Renal cortical epithelial cell (primary cell): ENCODE measurements at places on chromosomes 2 and 18. TPM values are rescaled to one million over a fixed set of nuclear protein-coding genes. Genes with fewer than 3 reads are reported as not detected.

DNA sequence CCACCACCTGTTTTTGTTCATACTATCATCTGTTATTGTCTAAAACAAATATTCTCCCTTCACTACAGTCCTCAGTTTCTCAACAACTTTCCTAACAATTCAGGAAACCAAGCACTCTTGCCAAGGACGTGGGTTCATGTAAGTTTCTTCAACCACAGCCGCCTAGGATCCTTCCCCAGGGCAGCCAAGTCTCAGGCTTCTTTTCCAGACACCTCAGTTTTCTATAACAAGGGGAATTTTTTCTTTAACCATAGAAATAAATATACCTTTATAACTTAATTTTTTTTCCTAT is 39.4 kb upstream of the AGPS start:
- DNase-seq = no peak

DNA sequence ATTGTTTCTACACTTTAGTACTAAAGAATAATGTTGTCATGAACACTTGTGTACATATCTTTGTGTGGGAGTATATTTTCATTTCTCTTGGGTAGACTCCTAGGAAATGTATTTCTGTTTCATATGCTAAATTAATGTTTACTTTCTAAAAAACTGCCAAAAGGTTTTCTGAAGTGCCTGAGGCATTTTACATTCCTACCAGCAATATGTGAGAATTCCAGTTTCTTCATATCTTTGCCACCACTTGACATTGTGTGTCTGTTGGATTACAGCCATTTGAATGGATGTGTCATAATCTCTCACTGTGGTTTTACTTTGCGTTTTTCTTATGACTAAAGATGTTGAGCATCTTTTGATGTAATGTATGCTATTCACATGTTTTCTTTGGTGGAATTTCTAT is 428.2 kb upstream of the KCNH7 start:
- peak; percentile 63 for DNase-seq

The IGFBP5 gene
- total RNA-seq = 8.9 and 229 TPM in 2 replicates

DNA sequence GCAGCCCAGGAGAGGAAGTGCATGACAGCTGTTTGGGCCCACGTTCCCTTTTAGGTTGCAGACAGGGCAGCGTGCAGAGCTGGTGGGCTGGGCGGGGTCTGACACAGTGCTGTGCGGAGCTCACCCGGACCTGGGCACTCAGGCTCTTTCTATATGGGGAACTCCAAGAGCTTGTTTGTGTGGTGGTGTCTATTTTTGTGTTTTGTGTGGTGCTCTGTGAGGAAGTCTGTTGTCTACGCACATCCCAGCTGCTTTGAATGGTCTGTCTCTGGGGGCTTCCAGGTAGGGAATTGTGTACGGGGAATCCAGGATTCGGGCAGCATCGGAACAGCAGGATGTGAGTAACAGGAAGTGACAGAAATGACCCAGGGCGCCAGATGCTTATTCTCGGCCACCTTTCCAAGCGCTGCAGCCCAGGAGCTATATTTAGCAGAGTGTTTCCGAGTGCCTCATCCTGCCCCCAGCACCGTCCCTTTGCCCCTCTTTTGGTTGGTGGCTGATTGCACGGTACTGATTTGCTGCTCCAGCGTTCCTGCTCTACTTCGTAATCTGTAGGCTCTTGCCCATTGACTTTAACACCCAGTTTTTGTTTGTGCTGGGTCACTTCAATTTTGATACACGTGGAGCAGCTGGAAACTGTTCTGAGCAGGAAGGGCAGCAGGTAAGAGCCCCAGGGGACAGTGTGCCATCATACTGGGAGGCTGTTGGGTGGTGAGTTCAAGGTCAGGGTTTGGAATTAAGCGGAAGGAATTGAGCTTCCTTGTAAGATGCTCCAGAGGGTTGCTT is 64.7 kb downstream of the DGKD start:
- DNase-seq = no peak

DNA sequence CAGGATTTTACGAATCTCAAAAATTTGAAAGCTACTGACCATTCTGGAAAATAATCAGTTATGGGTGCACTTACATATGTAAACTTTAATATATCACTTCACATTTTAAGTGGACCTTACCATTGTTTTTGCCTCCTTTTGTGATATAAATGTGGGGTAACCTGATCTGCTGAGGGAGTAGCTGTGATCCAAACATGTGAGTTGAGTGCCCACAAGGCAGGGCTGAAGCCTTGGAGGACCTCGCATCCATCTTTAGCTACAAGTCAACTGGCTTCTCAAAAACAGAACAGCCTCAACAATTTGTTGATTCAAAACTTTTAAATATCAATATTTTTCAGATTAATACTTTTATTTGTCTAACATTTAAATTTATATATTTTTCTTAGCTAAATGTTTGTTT is 178.2 kb downstream of the PLCL1 start:
- no peak for DNase-seq

GRCh38 chr2:111149882-111150455 is 29.3 kb downstream of the BCL2L11 start:
- no peak for DNase-seq

DNA sequence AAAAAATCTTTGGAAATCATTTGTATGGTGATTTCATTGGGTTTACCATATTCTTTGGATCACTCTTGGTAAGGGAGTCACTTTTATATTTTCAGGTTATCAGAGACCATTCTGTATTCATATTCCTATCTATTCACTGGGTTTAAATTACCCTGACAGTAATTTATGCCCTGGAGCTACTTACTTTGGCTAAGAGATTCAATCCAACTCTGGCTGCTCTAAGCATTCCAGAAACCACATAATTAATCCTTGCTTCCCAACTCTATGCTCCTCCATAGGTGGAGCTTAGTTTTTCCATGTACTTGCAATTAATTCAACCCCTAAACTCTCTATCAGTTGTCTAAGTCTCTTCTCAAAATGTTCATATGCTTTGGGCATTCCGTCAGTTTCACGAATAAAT is 336.3 kb downstream of the AGPS start:
- DNase-seq = no peak

The CYTIP gene
- 0.94 TPM in 1 of 2 replicates, not detected in the other for total RNA-seq

DNA sequence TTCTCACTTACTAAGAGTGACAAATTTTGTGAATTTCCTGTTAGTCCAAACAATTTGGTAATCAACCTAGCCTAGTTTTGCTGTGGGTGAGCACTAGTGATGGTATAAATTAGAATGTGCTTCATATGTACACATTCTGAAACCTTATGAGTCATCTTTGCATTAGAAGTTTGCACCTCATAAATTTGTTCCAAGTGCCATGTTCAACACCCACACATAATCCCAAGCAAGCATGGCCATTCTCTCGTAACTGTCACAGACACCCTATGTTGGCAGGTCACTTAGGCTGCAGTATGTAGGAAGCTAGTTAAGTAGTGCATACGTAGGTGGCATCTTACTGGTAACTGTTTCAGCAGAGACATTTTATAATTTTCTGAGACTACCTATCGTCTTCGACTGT is 46.9 kb downstream of the NAB1 start:
- peak; percentile 31 for DNase-seq
